HS-27A (cell line): ENCODE measurements at places on chromosomes 1 and 21.
A peak's percentile ranks its signal among the peaks of the same experiment; 100 is the strongest.

DNA sequence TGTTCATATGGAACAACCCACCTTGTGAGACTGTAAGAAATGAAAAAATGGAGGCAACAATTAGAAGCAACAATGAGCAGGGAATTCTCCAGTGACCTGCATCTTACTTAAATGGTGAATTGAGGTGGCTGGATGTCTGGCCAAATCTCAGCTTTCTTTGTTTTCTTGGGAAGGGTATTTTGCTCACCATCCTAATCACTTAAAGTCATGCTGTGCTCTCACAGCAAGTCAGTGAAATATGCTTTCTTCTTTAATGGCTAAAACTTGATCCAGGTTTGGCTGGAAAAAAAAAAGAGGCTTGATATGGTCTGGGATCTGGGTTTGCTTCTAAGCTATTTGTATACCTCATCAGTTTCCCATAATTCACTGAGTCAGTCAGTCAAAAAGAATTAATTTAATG is 124.8 kb downstream of the ESRRG start:
- no peak for DNase-seq

DNA sequence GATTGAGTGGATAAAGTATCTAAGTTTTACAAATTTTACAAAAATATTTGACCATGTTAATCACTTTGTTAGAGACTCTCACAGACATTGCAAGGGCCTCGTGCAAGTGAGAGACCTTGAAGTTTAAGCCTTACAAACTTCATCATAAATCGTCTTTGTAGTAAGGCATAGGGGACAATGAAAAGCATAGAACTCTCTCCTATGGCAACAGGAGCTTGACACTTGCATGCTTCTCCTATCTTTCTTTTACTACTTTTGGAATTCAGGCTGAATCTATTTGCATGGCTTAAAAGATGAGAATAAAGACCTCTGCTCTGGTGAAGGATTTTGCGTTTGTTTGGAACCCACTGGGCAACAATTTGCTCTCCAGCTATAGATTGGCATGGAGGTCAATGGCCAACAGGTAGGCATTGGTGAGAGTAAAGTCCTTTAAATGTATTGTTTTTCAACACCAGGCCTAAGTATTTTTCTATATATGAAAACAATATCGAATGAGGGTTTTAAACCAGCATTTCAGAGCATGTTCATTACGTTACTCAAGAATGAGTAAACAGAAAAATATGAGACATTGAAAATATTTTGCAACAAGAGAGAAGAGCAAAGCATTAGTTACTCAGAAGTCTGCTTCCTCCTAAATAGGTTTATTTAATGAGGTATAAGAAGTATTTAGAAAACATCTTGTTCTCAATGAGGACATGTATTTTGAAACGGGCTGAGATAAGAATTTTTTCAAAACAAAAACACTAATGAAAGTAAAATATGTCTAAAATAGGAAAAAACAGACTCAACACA is 192.2 kb downstream of the TGFB2 start:
- no peak for DNase-seq

DNA sequence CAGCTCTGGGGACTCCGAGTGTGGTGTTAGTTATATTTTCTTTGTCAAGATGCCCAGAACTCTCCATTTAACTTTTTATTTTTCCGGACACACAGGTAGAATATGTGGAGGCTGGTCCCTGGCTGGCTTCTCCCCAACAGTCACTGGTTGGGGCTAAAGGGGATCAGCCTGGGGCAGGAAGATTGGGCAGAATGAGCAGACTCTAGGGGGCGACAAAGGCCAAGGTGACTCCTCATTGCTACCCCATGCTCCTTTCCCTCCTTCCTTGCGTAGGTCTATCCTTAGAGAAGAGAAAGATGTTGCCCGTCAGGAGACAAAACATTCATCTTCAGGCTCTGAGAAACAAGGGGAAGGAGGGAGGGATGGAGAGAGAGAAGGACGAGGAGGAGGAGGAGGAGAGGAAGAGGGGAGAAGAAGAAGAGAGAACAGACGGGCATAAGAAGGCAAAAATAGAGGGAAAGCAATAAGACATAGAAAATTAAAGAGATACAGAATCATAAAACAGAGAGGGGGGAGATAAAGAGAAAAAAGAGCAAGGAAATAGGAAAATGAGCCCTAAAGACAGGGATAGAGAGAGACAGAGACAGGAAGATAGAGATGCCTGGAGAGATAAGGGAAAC is 89.9 kb downstream of the FOXD2 start:
- DNase-seq: no peak

DNA sequence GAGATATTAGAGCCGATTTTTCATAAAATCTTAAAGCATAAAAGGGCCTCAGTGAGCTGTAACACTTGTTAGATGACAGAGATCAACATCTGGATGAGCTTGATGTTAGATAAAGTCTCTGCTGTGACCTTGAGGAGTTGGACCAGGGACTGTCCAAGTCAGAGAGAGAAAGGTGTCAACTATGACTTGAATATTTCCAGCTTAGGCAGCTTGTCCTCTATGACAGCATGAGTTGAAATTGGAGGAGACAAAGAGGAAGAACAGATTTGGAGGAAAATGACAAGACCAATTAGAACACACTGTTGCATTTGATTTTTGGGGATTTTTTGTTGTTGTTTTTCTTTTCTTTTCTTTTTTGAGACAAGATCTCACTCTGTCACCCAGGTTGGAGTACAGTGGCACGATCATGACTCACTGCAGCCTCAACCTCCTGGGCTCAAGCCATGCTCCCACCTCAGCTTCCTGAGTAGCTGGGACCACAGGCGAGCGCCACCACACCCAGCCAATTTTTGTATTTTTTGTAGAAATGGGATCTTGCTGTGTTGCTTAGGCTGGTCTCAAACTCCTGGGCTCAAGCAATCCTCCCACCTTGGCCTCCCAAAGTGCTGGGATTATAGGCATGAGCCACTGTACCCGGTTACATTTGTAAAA is 35.3 kb upstream of the CLIC4 start:
- DNase-seq: no peak

GRCh38 chr1:13674377-13674776 is 25.6 kb upstream of the PRDM2 start:
- no peak for DNase-seq

DNA sequence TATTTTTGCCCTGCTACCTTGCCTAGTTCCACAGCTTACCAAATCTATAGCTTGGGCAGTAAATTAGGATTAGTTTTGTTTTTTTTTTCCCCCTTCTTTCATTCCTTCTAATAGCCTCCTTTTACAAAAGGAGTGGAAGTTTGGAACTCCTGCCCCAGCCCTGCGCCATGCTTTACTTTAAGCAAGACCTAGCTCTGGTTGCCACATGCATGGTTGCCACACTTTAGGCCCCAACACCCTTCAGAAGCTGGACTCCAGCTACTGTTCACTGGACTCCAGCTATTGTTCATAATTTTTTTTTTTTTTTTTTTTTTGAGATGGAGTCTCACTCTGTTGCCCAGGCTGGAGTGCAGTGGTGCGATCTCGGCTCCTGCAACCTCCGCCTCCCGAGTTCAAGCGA is 115.8 kb downstream of the NR5A2 start:
- no peak for DNase-seq

GRCh38 chr1:43337588-43337987 is at the start of gene MPL:
Gene MPL (plus strand): TSS chr1:43337818. CDS start chr1:43337849, 31 bp downstream.
- DNase-seq: no peak

GRCh38 chr1:40712997-40713396 is 21.5 kb downstream of the NFYC start:
- DNase-seq: no peak

DNA sequence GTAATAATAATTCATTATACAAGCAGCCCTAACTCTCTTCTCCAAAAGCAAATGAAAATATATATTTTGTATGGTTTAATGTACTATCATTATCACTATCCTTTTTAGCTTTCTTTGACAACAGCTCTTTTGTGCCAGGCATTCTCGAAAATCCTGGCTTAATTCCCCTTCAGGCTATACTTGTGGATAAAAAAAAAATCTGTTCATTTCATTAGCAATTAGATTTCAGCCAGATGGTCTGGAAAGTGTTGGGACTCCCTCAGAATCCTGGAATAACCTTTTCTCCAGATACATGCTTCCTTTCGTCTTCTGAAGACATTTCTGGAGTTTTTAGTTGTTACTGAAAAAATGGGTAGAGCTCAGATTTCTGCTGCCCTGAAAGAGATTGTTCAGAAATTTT is 83.4 kb upstream of the PLPPR4 start:
- DNase-seq: no peak

GRCh38 chr1:230273141-230273710 is 152.9 kb downstream of the PGBD5 start:
- no peak for DNase-seq

DNA sequence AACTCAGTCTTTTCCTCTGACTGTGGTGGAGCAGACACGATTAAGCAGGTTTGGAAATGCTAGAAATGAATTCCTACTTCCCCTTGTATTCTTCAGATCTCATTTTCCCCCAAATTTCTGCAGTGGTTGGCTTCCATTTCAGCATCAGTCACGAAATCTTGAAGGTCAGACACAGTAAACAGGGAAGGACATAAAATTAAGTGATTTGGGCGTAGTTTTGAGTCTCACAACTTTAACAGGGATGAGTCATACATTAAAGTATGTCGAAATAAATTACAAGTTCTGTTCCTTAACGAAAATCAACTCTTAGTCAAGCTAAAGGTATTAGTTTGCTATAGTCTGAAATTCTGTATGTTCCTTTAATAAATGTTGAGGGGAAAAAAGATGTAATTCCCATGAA is 61.1 kb downstream of the HNRNPR start:
- peak; percentile 71 for DNase-seq

- DNase-seq: peak; percentile 69
Measured at GRCh38 chr21:14995695-14996490, 68.9 kb downstream of the NRIP1 start.

GRCh38 chr1:119646521-119647227 is 1.4 kb downstream of the ZNF697 start:
- DNase-seq: no peak

- DNase-seq: no peak
Measured at GRCh38 chr21:45844181-45844580, 137.4 kb upstream of the COL6A1 start.

DNA sequence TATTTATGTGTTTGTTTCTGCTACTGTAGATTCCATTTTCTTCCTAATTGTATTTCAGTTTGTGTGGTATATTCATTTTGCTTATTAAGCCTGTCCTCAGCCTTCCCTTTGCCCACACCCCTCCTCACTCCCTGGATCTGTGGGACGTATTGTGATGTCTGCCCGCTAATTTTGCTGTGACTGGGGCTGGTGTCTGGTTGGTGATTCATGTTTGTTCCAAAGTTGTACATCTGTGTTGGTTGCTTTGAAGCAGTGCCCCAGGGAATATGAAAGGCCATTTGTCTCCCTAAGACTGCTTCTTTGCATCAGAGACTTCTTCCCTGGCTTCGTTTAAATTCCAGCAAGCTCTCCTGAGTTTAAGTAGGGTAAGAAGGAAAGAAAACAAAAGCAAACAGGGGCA is 289.5 kb upstream of the SGIP1 start:
- DNase-seq: no peak

- no peak for DNase-seq
Measured at GRCh38 chr1:17675744-17676143, 79.4 kb upstream of the ACTL8 start.

DNA sequence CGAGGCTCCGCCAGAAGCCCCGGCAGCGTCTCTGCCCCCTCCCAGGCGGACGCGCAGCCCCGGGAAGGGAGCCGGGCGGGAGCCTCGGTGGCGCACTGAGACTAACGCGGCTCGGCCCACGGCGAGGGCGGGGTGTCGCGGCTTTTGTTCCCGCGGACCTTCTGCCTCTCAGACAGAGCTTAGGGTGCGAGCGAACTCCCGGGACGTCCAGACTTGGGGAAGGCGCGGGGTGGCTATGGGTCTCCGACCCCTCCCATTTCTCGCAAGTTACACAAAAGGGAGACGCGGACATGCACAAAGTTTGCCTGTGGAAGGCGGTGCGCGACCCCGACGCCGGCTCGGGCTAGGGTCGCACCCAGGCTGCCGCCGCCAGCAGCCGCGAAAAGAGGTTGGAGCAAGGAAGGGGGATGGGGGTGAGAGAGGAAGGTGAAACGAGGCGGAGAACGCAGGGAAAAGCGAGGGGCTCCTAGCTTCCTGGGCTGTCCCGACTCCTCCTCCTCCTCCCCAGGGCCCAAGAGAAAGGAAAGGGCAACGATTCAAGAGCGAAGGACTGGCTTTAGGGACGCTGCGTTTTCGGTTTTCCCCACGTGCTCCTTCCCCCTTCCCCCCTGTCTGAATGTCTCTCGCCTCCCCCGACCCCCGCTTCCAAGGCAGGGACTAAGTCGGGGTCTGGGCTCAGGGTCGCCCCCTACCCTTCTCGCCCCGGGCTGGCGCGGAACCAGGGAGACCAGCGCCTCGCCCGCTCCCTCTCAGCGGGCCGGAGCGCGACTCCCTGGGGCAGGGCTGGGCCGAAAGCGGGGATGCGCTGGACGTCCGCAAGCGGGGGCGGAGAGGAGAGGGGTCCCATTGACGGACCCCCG is 729 bp downstream of the APP start:
- DNase-seq: no peak

DNA sequence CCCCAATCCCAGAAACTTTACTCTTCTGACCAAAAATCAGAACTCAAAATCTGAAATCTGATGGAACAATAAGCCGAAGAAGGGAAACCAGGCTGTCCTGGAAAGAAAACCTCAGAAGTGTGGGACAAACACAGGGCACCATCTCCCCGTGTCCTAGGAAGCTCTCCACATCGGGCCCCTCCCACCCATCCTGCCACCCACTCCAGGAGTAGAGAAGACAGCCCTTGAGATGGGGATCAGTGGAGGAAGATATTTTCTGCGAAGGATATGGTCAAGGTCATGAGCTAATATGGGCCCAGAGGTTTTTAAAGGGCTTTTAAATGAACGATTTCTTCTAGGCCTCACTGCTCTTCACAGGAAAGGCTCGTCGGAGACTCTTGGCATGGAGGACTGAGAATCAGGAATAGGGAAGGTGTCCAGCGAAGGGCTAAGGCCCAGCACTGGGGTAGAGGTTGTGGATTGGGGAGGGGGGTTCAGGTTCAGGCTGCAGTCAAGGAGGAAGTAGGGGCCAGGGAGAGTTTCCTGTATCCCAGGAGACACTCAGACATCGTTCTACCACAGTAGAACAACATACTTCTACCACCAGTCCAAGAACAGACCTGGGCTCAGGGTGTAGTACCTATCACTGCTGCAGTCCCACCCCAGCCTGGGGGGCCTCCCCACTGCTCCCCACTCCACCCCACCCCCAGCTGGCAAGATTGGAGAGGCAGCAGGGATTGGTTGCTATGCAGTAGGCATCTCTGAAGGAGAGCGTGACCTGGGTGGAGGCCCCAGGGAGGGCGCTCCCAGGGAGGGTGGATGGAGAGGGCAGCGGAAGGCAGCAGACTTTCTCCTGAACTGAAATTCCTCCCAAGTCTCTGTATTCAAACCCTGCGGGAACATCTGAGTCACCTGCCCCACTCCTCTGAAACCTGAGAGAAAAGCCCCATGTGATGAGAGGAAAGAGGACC is 1.2 kb upstream of the S100A5 start:
- no peak for DNase-seq

DNA sequence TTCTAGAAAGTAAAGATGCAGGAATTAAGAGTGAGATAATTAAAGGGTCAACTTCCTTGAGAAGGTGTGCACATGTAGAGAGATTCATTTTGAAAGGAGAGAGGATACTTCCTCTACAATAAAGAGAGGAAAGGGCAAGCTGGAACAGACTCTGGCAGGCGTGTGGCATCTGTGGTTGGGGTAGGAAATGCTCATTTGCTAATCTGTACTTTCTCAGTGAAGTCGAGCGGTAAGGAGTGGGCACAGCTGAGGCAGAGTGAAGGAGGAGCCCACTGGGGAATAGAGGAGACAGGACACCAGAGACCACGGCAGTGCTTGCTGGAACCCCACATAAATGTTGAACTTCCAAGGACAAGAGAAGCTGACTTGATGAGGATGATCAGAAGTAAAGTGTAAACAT is 49.1 kb downstream of the PCSK9 start:
- no peak for DNase-seq
